ENCODE measurements at places on chromosomes 4 and X.
A peak's percentile ranks its signal among the peaks of the same experiment; 100 is the strongest.

DNA sequence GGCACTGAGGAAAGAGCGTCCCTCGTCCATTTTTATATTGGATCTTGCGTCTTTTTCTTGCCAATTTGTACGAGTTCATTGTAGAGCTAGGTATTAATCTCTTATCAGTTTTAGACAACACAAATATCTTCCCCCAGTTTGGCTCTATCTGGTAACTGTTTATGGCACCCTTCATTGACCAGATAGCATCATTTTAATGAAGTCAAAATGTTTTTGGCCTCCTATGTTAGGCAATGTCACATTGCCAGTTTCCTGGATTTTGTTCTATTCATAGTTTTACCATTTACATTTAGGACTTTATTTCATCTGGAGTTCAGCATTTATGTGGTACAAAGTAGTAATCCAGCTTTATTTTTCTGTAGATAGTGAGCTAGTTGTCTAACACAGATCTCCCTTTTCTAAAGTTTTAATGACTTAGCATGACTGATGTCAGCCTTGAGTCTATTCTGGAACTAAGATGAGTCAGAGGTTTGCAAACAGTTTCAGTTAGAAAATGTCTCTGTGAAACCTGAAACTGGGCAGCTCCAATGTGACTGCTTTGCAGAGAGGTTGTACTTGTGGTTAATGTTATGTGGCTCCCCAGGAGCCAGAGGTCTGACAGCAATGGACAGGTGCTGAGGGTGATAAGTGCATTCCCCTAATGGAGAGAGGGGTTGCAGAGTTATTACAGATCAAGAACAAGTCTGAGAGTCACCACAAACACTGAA is 5.3 kb upstream of the STBD1 start:
- peak; percentile 77 for DNase-seq

DNA sequence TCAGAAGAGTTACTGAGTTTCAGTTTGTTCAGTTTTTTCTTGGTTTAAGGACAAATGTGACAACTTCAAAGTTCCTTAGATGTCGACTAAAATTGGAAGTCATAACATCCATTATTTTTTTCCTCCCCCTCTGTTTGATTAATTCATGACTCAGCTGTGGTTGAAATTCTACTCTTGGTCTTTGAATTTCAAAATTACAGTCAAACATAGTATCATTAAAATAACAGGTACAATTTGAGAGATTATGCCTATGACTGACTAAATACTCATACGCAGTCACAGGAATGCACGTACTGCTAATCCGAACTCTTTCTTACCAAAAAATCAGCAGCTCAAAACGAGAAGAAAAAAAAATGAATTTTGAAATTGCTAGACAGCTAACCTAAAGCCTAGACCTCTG is 1434.8 kb downstream of the RAPGEF2 start:
- DNase-seq: no peak

DNA sequence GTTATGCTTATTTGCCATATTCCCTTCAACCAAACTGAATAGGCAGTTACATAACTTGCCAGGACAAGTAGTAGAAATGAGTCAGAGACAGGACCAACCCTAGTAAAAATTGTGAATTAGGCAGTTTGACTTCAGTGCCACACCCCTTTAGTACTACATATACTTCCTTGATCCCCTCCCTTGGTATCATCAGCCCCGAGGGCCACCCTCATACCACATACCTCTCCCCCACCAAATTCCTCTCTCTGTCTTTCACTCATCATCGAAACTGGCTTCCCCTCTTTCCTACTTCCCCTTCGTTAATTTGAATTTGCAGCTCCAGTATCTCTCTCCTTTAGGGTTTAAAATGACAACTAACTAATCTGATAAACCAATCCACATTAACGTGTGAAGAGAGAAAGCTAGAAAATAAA is 7.9 kb upstream of the PTPN13 start:
- no peak for DNase-seq

DNA sequence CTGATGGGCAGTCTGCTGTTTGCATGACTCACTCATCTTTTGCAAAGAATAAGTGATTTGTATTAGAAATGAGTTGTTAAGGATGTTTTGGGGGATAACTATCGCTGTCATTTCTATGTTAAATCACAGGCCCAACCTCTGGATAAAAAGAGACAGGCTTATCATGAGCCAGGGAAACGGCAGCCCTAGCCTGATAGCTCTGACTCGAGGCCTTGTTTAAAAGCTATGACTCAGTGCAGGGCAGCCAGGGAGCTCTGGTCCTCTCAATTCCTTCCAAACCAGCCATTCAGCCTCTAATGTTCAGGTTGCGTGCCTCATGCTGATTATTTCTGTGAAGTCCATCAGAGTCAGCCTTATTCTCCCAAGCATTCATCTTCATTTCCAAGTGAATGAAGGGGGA is 305.9 kb upstream of the HAND2 start:
- peak; percentile 51 for DNase-seq

GRCh38 chr4:108849611-108850168 is 86.8 kb upstream of the ETNPPL start:
- DNase-seq: peak; percentile 31

DNA sequence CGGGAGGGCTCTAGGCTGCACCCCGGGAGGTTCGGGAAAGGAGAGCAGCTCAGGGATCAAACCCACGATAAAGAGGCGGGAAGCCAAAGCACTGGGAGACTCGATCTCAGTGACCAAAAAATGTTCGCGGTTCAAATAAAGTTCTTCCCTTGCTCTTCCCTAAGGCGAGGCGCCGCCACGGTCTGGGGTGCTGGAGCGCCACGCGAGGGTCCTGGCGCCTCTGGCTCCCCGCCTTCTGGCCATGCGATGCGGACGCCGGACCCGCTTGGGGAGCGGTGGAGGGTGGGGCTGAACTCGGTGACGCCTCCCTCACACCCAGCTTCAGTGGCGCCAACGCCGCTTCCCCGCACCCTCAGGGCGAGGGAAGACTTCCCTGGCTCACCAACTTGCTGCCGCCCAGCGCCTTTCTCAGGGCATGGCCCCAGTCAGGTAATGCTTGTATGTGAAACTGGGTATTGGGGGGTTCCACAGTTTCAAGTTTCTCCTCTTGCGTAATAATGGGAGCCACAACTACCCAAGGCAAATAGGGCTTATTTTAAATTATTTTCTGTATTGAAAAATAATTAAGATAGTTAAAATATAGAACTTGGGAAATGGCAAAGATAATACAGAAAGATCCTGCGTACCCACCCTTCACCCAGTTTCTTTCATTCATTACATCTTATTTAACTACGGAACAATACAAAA is at the start of gene QRFPR:
QRFPR (minus strand) TSS at position 243 of the 687 bp plus-strand sequence. CDS start 371 bp downstream, outside the sequence.
- peak; percentile 13 for DNase-seq

DNA sequence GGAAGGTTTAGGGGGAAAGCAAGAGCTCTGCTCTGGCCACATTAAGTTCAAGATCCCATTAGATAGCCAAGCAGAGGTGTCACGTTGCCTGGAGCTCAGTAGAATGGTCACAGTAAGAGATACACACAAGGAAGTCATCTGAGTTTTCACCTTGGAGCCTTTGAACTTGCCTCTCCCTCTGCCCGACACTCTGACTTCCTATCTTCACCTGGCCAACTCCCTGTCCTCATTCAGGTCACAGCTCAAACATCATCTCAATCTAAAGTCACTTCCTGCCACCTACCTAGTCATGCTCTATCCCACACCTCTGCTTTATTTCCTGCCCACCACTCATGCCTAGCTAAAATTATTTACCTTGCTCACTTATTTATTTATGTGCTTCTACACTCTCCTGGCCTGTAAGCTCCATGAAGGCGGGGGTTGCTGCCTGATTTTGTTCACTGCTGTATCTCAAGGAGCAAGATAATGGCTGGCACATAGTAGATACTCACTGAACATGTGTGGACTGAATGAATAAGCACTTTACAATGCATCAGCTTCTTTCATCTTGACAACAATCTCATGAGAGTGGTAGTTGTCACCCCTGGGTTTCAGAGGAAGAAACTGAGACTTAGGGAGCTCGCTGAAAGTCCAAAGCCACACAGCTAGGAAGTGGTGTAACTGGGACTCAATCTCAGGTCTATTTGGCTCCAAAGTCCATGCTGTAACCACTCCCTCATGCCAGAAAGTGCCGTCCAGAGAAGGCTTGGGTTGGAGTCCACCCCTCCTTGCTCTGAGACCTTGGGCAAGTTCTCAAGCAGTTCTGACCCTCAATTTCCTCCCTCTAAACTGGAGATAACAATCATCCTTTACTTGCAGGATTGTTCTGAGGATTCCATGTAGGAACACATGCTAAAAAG is 40.3 kb downstream of the EFNB1 start:
- DNase-seq: peak; percentile 32

DNA sequence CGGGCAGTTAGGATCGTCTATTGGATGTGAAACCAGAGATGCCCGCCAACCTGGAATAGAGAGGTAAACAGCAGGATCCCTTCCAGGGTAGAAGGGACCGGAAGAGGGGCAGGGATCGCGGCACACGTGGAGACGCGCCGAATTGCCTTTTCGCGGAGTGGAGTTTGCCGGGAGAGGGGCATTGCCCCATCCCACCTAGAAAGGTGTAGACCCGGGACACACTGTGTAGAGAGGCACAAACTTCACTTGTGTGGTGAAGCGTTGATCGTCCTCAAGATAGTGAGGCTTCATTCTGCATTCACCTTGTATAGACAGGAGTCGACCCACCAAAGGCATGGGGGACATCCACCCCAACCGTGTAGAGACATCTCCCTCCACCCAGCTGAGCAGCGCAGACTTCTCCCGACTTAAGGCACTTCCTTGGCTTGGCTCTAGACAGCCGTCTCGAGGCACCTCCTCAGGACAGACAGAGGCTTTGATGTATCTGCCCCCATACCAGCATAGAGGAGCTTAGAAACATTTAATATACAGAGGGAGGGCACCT is 410 bp downstream of the GNL3L start:
- DNase-seq: no peak

- DNase-seq: no peak
Observed at GRCh38 chr4:1411436-1412375, 5.5 kb upstream of the NKX1-1 start.

DNA sequence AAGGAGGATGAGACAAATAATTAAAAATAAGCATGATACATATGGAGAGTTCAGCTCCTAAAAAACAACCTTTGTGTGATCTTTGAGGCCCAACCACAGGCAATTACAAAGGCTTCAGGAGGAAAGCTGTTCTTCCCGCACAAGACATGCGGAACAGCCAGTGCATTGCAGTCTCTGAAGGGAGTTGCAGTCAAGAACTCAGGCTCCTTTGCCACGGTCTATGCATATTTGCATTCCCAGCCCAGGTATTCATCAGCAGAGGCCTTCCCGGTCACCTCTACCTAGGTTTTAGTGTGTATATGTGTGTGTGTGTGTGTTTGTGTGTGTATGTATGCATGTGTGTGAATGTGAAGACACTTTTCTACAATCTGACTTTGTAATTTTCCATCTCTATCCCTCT is 600.6 kb upstream of the PCDH10 start:
- DNase-seq: no peak

DNA sequence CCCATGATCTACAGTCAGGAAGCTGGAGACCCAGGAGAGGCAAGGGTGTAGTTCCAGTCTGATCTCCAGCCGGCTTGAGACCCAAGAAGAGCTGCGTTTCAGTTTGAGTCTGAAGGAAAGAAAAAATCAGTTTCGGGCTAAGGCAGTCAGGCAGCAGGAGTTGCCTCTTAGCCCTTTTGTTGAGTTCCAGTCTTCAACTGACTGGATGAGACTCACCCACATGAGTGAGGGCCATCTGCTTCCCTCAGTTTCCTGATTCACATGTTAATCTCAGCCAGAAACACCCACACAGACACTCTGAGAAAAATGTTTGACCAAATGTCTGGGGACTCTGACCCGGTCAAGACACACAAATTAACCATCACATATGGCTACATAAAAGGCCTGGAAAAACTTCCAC is 73.6 kb upstream of the ELOVL6 start:
- no peak for DNase-seq

- DNase-seq: peak; percentile 82
Observed at GRCh38 chrX:109485470-109486340, 3.8 kb upstream of the GUCY2F start.

DNA sequence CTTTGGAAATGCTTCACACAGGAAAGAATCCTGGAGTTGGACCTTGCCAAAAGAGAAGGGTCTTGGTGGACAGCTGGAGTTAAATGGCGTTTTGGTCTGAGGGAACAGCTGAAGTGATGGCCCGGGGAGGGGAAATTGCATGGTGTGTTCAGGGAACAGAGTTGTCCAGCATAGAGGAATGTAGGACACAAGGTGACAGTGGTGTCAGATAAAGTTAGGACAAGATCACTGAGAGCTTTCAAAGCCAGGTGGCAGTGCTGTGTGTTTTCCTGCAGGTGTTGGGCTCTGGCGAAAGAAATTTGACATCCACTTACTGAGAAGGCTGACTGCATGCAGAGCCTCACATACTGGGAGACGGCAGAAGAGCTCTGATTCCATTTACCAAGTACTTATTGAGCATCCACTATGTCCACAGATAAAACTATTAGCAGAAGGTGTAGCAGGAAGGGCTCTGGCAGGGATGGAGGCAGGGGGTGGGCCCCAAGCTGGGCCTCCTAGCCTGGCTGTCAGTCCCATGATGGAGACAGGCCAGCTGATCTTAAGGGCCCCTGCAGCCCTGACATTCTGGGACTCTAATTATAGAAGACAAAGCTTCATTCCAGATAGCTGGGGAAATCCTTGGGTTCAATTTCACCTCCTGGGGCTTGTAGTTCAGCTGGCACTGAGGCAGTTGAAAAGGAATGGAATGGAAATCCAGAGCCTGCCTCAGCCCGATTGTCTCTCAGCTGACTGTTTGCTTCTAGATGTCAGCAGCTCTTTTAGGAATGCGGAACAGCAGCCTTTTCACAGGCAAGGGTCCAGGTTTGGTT is 150.2 kb upstream of the MAMLD1 start:
- DNase-seq: peak; percentile 18

DNA sequence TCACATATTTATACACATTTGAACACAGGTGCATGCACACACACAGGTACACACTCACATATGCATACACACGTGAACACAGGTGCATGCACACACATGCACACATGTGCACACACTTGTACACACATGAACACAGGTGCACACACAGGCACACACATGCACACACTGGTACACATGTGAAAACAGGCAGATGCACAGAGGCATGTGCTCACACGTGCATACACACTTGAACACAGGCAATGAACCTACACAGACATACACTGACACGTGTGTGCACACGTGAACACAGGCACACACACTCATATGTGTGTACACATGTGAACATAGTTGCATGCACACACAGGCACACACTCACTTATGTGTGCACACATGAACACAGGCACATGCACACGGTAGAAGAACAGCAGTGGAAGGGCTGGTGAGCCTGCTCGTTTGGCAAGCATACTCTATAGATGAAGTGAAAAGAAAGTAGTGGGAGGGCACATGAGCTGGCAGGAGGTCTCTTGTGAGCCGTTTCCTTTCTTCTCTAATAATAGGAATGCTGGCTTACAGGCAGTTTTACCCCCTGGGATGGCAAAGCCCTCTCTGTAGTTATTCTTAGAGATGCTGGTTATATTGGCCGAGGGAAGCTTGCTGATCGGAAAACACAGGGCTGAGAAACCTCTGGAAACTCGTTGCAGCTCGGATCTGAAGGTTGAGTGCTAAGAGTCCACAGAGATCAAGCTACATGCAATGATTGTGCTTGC is 279.6 kb upstream of the CLNK start:
- DNase-seq: no peak

DNA sequence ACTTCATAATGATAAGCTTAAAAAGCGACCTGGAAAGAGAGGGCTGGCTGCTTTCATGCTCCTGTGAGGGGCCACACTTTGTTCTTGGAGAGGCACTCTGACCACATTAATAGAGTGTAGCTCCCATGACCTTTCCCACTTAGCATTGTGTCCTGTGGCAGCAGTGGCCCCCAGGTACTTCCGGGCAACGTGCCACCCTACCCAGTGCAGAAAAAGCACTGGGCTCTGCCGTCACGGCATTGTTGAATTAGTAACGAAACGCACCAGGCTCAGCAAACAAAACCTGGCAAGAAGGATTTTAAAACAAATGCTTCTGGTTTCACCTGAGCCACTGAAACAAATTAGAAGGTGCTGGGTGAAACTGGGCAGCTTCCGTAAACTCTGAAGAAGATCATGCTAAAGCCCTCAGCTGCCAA is 5.4 kb upstream of the SORBS2 start:
- DNase-seq: peak; percentile 58

All from hepatocyte (in vitro differentiated cells).